Glutamatergic neuron (in vitro differentiated cells): ENCODE measurements at places on chromosomes 4 and X. TPM values are rescaled to one million over a fixed set of nuclear protein-coding genes. Genes with fewer than 3 reads are reported as not detected.

GRCh38 chr4:150119492-150119891 is 41.2 kb downstream of the DCLK2 start:
- no peaks in the 10 kb centered on the region for H3K4me1 ChIP-seq
- no peak overlapping the region for H3K27ac ChIP-seq
- H3K27me3 ChIP-seq, result peaks cover 4% of the 10 kb centered on the region
- H3K36me3 ChIP-seq, result peaks cover 34% of the 10 kb centered on the region

DNA sequence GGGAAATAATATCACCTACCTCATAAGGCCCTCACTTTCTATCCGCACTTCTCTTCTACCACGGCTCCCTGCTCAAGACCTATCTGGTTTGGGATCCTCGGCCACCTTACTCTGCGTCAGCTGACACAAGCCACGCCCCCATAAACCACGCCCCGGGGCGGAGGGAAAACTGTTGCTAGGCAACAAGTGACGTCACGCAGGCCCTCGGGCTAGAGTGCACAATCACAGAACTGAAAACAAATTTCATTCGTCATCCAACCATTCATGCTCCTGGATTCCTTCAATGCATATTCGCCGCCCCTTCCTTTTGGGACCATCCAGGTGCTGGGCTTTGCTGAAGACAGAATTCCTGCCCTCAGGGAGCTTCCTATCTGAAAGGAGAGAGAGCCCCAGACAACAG is 66.3 kb downstream of the SMC1A start:
- no peaks in the 10 kb centered on the region for H3K36me3 ChIP-seq
- H3K27me3 ChIP-seq, result no peaks in the 10 kb centered on the region
- H3K4me3 ChIP-seq, result no peak overlapping the region
- H3K4me1 ChIP-seq, result peaks cover 1% of the 10 kb centered on the region

Gene EVC
- total RNA-seq, result 6.7 TPM

- DNase-seq, result no peak
- peaks cover 1% of the 10 kb centered on the region for H3K36me3 ChIP-seq
- H3K4me1 ChIP-seq, result peaks cover 2% of the 10 kb centered on the region
- H3K27ac ChIP-seq, result no peak overlapping the region
- H3K4me3 ChIP-seq, result no peak overlapping the region
These were observed 201.0 kb upstream of the STK26 start for GRCh38 chrX:131821945-131822622.

GRCh38 chr4:123921339-123921738 is 524.7 kb downstream of the SPRY1 start:
- H3K27ac ChIP-seq, result no peak overlapping the region
- H3K27me3 ChIP-seq, result no peaks in the 10 kb centered on the region
- no peaks in the 10 kb centered on the region for H3K36me3 ChIP-seq
- peaks cover 3% of the 10 kb centered on the region for H3K4me1 ChIP-seq

- peaks cover 4% of the 10 kb centered on the region for H3K27me3 ChIP-seq
- DNase-seq, result peak; percentile 58
- peak within 1 kb of the TSS; percentile 90 for H3K4me3 ChIP-seq
These were observed at the start of gene HPGD for GRCh38 chr4:174522183-174523024. Gene HPGD, minus strand, starts transcription at chr4:174522488. Its CDS starts 37 bp downstream, at chr4:174522451.
